ENCODE measurements at places on chromosomes 16 and 17. TPM values are rescaled to one million over a fixed set of nuclear protein-coding genes. Genes with fewer than 3 reads are reported as not detected.

Gene ST3GAL2
- total RNA-seq = 24.9 TPM

Gene SULT1A4
- total RNA-seq = 30.8 TPM

Gene TEDC2
- total RNA-seq = 17.9 TPM

Gene EPOP
- 11.1 TPM for total RNA-seq

Gene COX10
- 22.0 TPM for total RNA-seq

Gene CHMP6
- 35.3 TPM for total RNA-seq

Gene HAP1
- 1.7 TPM for total RNA-seq

Gene ZG16
- total RNA-seq = not detected

Gene SLFN14
- not detected for total RNA-seq

Gene ABCA10
- 0.07 TPM for total RNA-seq

Gene CCT6B
- 1.4 TPM for total RNA-seq

Gene PRAC2
- total RNA-seq = not detected

Gene PYY
- total RNA-seq = not detected

Gene CTRB2
- not detected for total RNA-seq

Gene BCO1
- total RNA-seq = 1.1 TPM

Gene KIF19
- total RNA-seq = 0.05 TPM

Gene MVP
- 140 TPM for total RNA-seq

Measured in A549 treated with Mapracorat at 1 μM for 4 hours (cell line).